ENCODE measurements at places on chromosomes 11 and 22. TPM values are rescaled to one million over a fixed set of nuclear protein-coding genes. Genes with fewer than 3 reads are reported as not detected.

- no peak for DNase-seq
These were observed 8.7 kb upstream of the OR4B1 start for GRCh38 chr11:48207881-48208280.

GRCh38 chr11:6717426-6717825 lies 34.3 kb upstream of the MRPL17 start:
- no peak for DNase-seq

DNA sequence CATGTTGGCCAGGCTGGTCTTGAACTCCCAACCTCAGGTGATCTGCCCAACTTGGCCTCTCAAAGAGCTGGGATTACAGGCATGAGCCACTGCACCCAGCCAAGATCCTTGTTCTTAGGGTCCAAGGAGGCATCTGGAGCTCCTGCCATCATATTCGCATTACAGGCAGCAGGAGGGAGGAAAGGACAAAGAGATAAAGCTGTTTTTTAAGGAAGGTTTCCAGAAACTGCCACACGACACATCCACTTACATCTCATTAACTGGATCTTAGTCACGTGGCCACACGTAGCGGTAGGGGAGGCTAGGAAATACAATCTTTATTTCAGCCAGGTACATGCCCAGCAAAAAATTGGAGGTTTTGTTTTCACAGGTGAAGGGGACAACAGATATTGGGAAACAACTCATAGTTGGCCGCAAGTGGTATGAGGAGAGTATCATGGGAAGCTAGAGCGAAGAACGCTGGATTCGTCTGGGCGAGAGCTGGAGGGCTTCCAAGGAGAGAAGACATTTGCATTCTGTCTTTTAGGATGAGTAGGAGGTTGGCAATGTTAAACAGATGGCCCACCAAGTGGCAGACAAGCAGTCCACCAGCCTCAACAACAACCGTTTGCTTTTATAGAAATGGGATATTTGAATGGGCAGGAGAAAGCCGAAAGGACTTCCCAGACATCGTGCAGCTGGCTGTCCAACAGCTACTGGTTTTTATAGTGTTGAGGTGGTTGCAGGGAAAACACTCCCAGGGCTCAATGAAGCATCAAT lies 39.2 kb upstream of the DMC1 start:
- DNase-seq, result no peak

DNA sequence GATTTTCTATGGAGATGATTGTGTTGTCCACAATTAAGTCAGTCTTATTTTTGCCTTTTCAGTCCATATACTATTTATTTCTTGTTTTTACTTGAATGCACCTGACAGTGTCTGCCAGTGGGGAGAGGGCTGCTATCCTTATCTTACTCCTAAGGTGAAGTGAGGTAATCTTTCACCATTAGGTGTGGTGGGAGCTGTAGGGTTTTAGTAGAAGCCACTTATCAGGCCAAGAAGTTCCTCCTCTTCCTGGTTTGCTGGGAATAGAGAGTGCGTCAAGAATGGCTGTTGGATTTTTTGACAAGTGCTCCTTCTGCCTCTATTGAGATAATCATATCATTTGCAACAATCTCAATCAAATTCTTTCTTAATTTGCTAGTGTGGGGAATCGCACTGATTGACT lies 108.4 kb downstream of the KCNQ1 start:
- peak; percentile 13 for DNase-seq

The ROBO4 gene
- 0.25 TPM for total RNA-seq

The ST14 gene
- 25.1 TPM for total RNA-seq

The ABCG4 gene
- 1.8 TPM for total RNA-seq

The CCDC116 gene
- 0.20 TPM for total RNA-seq
